ENCODE measurements at places on chromosomes 7 and 10.
A peak's percentile ranks its signal among the peaks of the same experiment; 100 is the strongest.

DNA sequence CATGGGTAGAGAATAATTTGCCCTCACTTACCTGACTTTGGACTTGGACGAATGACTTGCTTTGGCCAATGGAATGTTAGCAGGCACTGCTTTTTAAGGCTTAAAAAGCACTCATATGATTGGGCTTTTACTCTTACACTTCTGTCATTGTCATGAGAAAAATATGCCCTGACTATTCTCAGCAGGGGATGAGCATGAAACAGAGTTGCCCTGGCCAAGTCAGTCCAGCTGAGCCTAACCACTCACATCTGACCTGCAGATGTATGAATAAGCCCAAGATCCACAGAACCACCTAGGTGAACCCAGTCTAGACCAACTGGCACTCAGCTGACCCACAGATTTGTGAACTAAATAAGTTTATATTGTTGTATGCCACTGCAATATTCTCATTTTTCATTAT, 573.5 kb downstream of the TNS3 start:
- DNase-seq = no peak

GRCh38 chr10:43105102-43105955, 28.5 kb downstream of the RET start:
- DNase-seq = peak; percentile 69

- DNase-seq = no peak
Observed at GRCh38 chr10:103747193-103747865, 108.0 kb downstream of the SH3PXD2A start.

- no peak for DNase-seq
Observed at GRCh38 chr10:69344591-69345252, 66.4 kb downstream of the HK1 start.

GRCh38 chr10:27801171-27801785, 55.7 kb upstream of the MKX start:
- no peak for DNase-seq

DNA sequence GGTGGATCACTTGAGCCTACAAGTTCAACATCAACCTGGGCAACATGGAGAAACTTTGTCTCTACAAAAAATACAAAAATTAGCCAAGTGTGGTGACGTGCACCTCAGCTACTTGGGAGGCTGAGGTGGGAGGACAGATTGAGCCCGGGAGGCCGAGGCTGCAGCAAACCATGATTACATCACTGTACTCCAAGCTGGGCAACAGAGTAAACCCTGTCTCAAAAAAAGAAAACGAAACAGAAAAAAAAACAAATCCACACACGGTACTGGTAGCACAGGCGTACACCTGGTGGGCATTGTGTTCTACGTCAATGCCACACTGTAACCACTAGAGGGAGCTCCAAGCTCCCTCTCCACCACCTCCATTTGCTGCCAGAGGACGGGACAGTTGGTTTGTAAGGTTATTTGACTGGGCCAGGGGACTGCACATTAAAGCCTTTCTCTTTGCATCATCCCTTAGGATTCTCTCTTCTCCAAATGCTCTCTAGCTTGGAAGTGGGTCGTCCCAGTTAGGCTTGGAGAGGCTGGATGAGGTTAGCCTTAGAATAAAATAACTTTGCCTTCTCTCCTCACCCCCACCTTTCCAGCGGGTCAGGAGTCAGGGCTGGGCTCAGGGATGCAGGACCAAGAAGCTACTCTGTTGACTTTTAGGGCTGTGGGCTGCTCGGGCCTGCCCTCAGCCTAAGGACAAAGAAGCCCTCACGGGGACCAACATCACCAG, 130.8 kb downstream of the SORBS1 start:
- DNase-seq = peak; percentile 68

DNA sequence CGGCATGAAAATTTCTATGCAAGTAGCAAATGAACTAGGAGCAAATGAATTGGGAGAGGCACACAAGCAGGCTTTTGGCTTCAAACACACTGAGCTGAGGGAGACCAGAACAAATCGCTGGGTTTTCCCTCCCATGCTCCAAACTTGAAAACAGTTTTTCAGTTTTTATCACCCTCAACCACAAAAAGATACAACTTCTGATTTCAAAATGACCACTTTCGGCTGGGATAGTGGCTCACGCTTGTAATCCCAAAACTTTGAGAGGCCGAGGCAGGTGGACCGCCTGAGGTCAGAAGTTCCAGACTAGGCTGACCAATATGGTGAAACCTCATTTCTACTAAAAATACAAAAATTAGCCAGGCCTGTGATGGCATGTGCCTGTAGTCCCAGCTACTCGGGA, 9.0 kb upstream of the CHUK start:
- DNase-seq = no peak

- no peak for DNase-seq
Observed at GRCh38 chr7:114539575-114539974, 125.0 kb downstream of the FOXP2 start.

- DNase-seq = no peak
Observed at GRCh38 chr10:51964630-51965029, 265.2 kb upstream of the CSTF2T start.

DNA sequence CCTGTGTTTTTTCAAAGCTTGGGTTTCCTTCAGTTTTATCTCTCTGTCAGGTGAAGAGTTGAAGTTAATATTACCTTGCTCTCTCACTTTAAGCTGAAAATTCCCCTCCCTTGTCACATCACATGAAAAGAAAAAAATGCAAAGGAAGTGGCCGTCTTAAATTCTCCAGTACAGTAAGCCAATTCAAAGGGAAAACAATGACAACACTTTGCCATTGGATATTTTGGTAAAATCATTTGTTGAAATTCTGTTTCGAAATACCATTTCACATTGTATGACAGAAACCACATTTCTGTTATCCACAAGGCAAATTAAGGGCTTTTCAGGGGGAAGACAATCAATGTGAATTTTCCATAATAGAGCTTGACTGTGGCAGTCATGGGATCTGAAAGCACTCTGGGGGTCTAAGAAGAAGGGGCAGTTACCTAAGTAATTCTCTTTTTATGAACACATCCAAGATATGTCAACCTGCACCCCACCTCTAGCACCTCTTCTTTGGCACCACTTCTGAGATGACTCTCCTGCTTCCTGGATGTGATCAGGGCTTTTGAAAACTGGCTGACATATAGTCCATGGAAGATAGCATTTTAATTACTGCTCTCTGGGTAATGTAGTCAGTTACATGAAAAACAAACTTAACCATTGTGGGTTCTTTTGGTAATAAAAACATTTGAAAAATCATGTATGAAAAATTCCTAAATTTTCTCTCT, 63.8 kb downstream of the ENTPD1 start:
- no peak for DNase-seq

DNA sequence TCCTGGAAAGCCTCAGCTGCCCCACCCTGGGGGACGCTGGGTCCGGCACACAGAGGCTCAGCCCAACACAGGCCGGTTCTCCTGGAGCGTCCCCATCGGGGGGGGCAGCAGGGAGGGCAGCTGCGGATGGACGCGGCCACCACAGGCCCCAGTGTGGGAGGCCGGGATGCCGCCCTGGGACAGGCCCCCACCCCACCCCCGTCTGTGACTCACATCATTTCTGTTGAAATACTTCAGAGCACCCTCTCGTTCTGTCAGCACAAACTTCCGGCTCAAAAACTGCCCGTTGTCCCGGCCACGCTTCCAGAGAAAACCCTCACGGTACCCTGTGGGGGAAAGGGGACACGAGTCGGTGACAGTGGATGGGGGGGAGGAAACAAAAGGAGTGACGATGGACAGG, 28.5 kb downstream of the GET4 start:
- no peak for DNase-seq

DNA sequence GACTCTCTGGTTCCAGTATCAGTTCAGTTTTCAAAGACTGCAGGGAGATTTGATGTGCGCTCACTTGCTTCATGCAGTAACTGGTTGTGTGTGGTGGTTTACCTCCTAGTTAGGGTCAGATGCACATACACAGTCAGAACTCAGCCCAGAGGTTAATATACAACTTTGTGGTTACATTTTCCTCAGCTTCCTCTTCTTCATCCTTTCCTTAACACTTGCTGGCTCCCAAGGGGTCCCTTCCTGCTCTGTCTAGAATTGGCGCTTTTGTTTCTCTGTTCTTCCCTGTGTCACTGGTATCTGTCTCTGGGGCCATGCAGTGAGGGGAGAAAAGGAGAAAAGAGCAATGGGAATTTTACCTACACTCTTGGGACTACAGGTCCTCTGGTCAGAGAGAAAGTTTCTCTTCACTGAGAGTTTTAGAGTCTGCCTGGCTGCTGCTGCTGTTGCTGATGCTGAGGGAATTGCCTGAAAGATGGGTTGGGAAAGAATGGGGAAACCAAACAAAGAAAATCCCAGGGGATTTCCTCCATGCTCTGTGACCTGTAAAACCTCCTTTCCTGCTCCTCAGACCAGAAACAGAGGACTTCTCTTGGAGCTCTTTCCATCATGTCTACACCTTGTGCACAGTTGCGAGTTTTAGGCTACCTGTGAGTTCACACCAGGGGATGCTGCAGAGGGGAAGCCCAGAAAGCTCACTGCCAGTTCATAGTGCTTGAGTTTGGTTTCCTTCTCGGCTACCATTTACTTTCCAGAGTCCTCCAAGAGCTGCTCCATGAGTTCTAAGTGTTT, 74.6 kb downstream of the WDFY4 start:
- DNase-seq = no peak
